ENCODE measurements at places on chromosomes 3 and 15. TPM values are rescaled to one million over a fixed set of nuclear protein-coding genes. Genes with fewer than 3 reads are reported as not detected.
A peak's percentile ranks its signal among the peaks of the same experiment; 100 is the strongest.

- no peak overlapping the region for H3K4me3 ChIP-seq
- no peak overlapping the region for H3K27ac ChIP-seq
- H3K4me1 ChIP-seq, result no peaks in the 10 kb centered on the region
- DNase-seq, result no peak
- H3K27me3 ChIP-seq, result no peaks in the 10 kb centered on the region
- H3K36me3 ChIP-seq, result no peaks in the 10 kb centered on the region
Measured at GRCh38 chr15:83816124-83816883, 162.4 kb downstream of the ADAMTSL3 start.

GRCh38 chr3:4776399-4776979 lies 202.7 kb upstream of the BHLHE40 start:
- H3K27ac ChIP-seq, result peak overlapping the region; percentile 72
- H3K36me3 ChIP-seq, result no peaks in the 10 kb centered on the region
- H3K4me3 ChIP-seq, result no peak overlapping the region
- DNase-seq, result no peak
- peaks cover 14% of the 10 kb centered on the region for H3K4me1 ChIP-seq

DNA sequence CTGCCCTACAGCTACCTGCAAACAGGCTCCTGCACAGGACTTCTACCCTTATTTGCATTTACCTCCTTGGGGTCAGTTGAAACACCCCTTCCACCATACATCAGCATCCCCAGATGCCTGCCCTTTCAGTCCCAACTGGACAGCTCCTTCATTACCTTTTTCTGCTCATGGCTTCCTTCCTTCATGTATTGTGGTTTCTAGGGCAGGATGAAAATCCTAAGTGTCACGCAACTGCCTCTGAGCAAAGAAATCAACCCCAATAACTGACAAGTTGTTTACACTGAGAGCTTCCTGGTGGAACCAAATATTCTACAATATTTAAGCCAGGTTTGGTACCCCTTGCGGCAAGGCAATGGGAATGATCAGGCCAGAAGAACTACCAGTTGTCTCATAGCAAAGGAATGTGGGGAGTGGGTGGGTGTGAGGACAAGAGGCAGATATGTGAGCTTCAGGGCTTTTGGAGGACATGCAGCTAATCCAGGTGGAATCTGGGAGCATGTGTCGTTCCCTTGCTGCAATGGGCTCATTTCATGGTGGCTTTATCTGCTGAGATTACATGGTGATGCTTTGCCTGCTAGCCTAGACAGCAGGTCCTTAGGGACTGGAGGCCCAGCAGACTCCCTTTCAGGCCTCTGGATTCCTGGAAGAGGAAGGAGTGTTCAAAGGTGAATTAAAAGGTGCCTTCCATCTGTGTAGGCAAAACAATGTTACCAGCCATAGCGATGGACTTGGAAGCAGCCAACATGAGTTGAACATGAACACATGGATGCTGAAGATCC lies 34.9 kb downstream of the PPCDC start:
- no peaks in the 10 kb centered on the region for H3K36me3 ChIP-seq
- H3K27me3 ChIP-seq, result no peaks in the 10 kb centered on the region
- peaks cover 34% of the 10 kb centered on the region for H3K4me1 ChIP-seq
- peak; percentile 85 for DNase-seq
- peak overlapping the region; percentile 90 for H3K27ac ChIP-seq
- H3K4me3 ChIP-seq, result no peak overlapping the region

DNA sequence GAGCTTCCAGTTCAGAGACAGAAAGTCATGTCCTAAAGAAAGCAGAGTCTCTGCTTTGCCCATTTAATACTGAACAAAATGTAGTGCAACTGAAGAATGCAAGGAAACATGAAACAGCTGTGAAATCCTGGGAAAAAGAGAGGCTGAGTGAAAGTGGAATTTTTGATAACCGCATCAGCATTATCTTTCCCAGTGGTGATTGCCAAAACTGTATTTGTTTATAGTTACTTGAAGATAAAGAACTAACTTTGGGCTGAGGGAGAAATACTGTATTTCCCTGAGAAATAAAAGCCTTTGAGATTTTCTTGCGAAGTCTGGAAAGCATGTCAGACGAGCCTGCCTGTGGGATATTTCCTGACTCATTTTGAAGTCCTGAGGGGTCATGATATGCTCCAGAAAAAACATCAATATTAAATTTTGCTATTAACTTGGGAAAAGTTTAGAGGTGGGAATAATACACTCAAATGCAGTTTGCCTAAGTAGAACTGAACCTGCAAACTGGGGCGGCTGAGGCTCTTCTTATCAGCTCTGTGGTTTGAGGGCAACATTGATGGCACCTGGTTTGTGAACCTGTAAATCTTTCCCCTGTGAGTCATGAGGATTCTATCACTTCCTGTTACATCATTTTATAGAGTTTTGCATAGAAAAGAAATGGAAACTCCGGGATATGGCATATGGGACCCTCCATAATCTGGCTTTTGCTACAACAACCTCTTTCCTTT lies 855.3 kb downstream of the MCTP2 start:
- no peaks in the 10 kb centered on the region for H3K27me3 ChIP-seq
- H3K27ac ChIP-seq, result no peak overlapping the region
- no peaks in the 10 kb centered on the region for H3K36me3 ChIP-seq
- H3K4me3 ChIP-seq, result no peak overlapping the region
- H3K4me1 ChIP-seq, result 0 out of 2 replicates have a peak, but pooled peaks cover 5% of the 10 kb centered on the region

GRCh38 chr3:13588221-13588701 lies 39.3 kb downstream of the FBLN2 start:
- H3K4me3 ChIP-seq, result no peak overlapping the region
- DNase-seq, result no peak
- no peaks in the 10 kb centered on the region for H3K27me3 ChIP-seq
- no peak overlapping the region for H3K27ac ChIP-seq

DNA sequence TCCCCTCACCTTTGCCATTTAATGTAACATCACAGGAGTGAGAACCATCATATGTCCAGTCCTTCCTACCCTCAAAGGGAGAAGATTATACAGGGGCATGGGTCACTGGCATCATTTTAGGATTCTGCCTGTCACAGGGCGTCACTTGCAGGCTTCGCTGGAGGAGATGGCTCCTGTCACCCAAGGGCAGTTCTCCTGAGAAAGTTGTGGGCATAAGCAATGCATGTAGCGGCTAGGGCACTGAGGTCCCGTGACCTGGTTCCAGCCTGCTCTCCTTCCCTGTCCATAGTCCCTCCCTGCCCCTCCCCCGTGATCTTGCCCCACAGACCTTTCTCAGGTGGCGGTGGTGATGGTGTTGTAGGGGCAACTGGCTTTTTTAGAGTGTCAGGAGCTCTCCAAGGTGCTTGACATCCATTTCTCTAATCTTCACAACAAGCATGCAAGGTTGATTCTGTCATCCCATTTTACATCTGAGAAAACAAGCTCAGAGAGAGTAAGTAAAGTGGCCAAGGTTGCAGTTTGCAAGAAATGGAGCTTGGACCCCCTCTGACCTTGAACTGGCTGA lies 241.5 kb upstream of the CTDSPL start:
- DNase-seq, result no peak
- peaks cover 52% of the 10 kb centered on the region for H3K27me3 ChIP-seq
- H3K36me3 ChIP-seq, result no peaks in the 10 kb centered on the region
- no peak overlapping the region for H3K4me3 ChIP-seq

VGLL3 gene
- 26.8 TPM for total RNA-seq

IQCH gene
- total RNA-seq, result 7.5 TPM

DNA sequence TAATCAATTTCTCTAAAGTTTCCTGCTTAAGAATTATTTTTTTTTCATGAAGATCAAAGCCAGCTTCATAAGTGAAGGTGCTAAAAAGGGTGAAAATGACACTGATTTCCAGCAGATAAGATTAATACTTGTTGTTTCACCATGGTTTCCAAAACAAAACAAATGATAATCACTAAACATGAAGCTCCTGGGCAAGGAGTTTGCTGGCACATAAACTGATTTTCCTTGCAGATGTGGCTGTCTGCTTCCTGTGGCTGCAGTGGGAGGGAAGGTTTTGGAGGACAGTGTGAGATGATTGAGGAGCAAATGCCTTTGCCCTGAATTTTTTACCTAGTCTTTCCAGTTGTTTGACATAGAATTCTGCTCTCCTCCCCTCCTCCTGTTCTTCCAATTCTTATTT lies 228.8 kb downstream of the DIPK2A start:
- no peaks in the 10 kb centered on the region for H3K27me3 ChIP-seq
- no peak for DNase-seq
- H3K4me1 ChIP-seq, result no peaks in the 10 kb centered on the region

- H3K4me3 ChIP-seq, result no peak overlapping the region
- no peak overlapping the region for H3K27ac ChIP-seq
- DNase-seq, result no peak
- no peaks in the 10 kb centered on the region for H3K4me1 ChIP-seq
- no peaks in the 10 kb centered on the region for H3K36me3 ChIP-seq
- H3K27me3 ChIP-seq, result no peaks in the 10 kb centered on the region
Measured at GRCh38 chr3:51678641-51679040, 7.6 kb downstream of the TEX264 start.

- H3K4me1 ChIP-seq, result peaks cover 28% of the 10 kb centered on the region
- H3K27ac ChIP-seq, result no peak overlapping the region
- H3K36me3 ChIP-seq, result no peaks in the 10 kb centered on the region
- no peaks in the 10 kb centered on the region for H3K27me3 ChIP-seq
- DNase-seq, result no peak
- no peak overlapping the region for H3K4me3 ChIP-seq
Measured at GRCh38 chr15:69561071-69561784, 108.6 kb downstream of the RPLP1 start.

CYP19A1 gene
- total RNA-seq, result not detected

CCR8 gene
- not detected for total RNA-seq

GRCh38 chr3:188817103-188817934 lies 354.5 kb upstream of the TPRG1 start:
- peaks cover 33% of the 10 kb centered on the region for H3K4me1 ChIP-seq
- H3K4me3 ChIP-seq, result peak overlapping the region; percentile 22
- peak; percentile 98 for DNase-seq
- H3K36me3 ChIP-seq, result no peaks in the 10 kb centered on the region
